ENCODE measurements at places on chromosomes 5 and 9. TPM values are rescaled to one million over a fixed set of nuclear protein-coding genes. Genes with fewer than 3 reads are reported as not detected.

The NEUROG1 gene
- not detected for total RNA-seq

The ZNF782 gene
- 2.5 TPM for total RNA-seq

The IFNB1 gene
- 0.62 TPM for total RNA-seq

The LPAR1 gene
- total RNA-seq, result not detected

The CNTFR gene
- not detected for total RNA-seq

The FOXI1 gene
- not detected for total RNA-seq

The FCN2 gene
- total RNA-seq, result not detected

The SLF1 gene
- total RNA-seq, result 10.7 TPM

The CORO2A gene
- 8.2 TPM for total RNA-seq

The CDC20B gene
- not detected for total RNA-seq

Data from activated naive CD8-positive, alpha-beta T cell treated with anti-CD3 and anti-CD28 coated beads for 36 hours (primary cell).